ENCODE measurements at places on chromosomes 3 and 15.

DNA sequence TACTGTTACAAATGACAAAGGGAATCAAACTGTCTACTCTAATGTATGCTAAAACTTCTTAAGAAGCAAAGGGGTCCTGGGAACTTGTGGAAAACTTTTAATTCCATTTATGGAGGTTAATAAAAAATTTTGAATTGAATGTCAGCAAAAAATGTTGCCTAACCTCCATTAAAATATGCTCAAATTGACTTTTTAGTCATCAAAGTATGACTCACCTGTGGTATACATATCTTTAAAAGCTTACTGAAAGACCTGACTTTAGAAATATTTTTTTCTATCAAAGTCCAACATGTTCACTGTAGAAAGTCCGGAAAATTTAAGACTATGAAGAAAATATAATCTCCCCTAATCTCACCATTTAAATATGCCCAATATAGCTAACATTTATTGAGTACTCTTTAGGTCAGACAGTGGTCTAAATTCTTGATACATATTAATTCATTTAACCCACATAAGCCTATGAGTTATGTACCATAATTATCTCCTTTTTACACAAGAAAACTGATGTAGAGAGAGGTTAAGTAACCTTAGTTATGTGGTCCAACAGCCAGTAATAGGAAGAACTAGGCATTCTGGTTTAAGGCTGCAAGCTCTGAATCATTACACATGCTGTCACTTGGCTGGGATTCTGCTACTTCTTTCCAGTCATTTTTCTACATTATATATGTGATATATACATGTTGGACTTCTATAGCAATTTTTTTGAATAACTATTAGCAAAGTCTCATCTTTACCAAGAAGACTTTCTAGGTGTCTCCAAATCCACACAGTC is 83.6 kb downstream of the PDZRN3 start:
- no peak for DNase-seq

DNA sequence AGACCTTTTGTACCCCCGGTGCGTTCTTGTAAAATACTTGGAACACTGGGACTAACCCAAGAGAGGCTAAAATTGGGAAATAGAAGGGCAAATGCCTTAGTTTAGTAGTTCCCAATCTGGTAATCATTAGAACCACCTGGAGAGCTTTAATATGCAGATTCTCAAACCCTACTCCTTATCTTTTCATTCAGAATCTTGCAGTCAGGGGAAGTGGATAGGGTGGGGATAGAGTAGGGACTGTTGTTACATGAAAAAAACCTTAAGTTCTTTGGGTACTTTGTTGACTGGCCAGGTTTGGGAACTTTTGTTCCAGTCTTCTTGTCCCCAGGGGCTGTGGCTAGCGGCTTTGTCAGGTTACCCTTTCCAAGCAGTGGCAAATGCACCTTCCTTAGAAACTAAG is 15.9 kb downstream of the MAPKBP1 start:
- DNase-seq = no peak

- DNase-seq = no peak
Observed at GRCh38 chr15:48177383-48177765, 721 bp downstream of the MYEF2 start.

DNA sequence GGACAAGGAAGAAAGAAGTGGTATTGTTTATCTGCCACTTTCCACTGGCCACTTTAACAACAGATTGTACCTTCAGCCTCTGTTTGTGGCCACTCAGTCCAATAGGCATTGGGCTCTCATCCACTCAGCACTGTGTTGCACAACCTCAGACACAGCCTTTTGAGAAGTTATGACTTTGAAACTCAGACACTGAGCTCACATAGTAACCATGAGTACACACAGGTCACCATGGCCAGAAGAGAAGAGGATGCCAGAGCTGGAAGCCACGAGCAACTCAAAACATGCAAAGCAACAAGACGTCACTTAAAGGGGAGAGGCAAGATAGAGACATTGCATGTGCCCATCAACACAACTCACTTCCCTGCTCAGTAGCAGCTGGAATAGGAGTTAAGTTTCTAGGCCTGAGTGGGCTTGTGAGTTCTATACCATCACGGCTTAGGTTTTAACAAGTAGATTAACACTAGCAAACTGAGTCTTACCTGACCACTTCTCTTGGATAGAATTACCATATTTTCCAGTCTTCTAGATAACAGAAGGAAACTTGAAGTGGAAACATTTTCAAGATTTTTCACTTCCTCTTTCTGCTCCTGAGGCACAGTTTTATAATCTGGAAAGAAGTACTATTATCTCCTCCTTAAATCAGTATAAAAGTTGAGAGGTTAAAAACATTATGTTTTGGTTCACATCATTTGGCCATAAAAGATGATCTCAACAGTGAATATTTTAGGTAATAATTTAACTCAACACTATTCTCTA is 103.5 kb downstream of the IMPG2 start:
- DNase-seq = no peak

DNA sequence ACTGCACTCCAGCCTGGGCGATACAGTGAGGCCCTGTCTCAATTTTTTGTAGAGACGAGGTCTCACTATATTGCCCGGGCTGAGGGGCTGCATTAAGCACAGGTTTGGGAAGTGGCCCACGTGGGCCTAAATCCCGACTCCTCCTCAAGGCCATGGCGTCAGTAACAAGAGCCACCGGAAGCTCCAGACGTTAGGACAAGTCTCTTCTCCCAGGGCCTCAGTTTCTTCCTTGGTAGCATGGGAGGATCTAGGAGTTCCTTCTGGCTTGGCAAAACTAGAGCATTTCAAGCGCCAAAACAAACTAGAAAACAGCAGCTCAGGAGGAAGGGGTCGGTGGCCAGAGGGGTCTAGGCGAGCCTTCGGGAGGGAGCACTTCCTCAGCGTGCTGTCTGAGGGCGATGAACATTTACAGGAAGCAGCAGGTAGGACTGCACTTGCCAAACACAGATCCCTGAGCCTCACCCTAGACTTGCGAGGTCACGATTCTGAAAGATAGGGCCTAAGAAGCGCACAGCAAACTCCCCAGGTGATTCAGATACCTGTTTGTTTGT is 536 bp downstream of the SNAPC5 start:
- no peak for DNase-seq

DNA sequence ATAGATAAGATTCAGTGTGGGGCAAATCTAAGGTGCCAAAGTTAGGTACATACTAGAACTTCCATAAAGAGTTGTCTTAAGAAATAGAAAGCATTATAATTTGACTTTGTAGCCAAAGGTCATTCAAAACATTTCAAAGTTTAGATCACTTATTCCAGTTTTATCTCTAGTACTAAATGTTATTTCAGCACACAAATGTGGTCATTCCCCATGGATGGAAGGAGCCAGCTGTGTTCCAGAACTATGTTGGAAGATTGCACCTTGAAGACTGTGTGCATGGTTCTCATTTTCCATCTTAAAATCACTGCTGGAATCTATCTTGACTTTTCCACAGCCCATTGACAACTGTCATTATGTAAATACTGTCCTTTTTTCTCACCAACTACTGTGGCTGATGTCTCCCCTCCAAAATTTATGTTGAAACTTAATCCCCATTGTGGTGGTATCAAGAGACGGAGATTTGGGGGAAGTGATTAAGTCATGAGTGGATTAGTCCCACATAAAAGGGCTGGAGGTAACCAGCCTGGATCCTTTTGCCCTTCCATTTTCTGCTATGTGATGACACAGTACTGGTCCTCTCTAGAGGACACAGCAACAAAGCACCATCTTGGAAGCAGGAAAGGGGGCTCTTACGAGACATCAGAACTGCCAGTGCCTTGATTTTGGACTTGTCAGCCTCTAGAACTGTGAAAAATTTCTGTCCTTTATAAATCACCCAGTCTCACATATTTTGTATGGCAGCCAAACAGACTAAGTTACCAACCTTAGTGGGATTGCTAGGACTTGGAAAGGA is 24.0 kb downstream of the TGFBR2 start:
- no peak for DNase-seq

DNA sequence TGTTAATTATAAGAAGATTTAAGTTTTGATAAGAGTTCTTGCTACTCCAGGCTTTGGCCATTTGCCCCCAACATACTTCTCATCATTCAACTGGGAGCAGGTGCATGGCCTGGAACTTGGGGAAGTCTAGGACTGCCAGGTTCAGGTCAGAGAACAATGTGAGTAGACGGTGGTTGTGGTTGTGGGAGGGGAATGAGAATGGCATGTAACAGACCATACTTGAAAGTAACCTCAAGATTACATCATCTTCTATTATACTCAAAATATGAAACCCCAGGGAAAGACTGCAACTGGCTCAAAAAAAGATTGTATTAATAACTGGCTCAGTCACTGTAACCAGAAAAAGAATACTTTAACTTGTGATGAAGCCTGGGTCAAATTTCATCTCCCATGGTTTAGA is 364.9 kb upstream of the DPPA4 start:
- no peak for DNase-seq

DNA sequence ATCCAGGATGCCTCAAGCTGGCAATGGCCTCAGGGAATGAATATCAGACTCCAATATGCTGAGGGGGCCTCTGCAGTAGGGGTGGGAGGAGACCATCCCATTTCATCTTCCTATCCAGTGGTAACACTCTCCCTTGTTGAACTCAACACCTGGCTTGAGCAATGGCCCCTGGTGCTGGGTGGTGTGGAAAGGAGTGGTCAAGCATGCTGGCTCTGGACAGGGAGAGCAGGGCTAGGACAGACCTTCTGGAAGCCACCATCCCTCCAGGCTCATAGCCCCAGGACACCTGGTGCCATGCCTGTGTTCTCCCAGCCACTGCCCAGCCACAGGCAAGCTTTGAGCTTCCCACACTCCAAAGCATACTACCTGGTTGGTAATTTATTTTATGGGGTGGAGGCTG is 9.6 kb downstream of the DNAH1 start:
- no peak for DNase-seq

- DNase-seq = no peak
Observed at GRCh38 chr3:139521144-139521543, 18.4 kb downstream of the RBP1 start.

DNA sequence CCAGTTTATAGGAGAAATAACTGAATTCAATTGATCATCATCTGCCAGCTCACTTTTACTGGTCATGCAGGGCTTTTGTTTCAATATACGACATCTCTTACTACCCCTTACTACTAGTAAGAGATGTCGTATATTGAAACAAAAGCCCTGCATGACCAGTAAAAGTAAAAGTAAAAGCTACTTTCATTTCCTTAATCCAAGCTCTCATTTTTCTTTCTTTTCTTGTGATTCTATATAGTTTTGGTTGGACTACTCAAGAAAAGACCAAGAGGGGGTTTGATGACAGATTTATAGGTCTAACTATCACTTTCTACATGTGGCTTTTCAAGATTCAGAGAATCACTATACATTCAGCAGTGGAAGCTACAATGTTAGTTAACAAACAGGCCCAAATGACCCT is 1237.3 kb downstream of the ROBO2 start:
- no peak for DNase-seq

DNA sequence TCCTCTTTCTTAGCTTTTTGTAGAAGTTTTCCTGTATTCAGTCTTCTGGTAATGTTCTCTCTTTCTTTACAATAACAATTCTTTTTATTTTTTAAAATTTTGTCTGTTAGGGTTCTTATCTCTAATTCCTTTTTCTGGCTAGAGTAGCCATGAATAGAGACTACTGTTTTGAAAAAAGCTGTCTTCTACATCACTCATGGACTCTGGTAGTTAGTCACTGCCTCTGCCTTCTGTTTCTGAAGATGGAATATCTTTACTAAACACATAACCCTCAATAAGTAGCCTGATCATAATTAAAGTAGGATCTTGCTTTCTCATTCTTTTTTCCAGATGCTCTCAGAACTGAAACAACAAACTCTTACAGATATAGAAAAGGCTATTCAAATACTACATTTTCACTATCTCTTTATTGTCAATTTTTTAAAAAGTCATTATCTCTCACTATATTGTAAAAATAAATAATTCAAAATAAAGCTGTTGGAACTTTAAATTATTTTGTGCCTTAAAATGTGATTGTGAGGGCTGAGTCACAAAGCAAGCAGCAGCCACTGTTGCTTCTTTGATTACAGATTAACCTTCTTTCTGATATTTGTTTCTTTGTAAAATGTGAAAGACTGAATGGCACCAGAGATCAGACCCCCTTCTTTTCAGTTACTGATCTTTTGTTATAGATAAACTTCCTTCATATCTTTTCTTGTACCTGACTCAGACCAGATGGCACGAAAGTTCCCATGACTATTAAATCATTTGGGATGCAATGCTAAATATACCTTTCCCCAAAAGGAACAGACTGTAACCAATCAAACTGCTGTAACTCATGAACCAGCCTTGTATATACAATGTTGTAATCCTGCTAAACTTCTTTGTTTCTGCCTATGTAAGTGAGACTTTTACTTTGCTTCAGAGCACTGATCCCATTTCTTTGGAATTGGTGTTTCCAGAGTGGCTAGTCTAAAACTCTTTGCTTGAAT is 1159.5 kb downstream of the IGSF11 start:
- DNase-seq = no peak
